Right cardiac atrium (tissue), 5 donors: ENCODE measurements at places on chromosomes 2 and 18. TPM values are rescaled to one million over a fixed set of nuclear protein-coding genes. Genes with fewer than 3 reads are reported as not detected.

The ZBTB7C gene
- 1.8 TPM for total RNA-seq

The KIDINS220 gene
- total RNA-seq: 37.9 TPM

The GCKR gene
- total RNA-seq: 0.44 TPM

The NOSTRIN gene
- 21.2 TPM for total RNA-seq

The COPS7B gene
- 18.0 TPM for total RNA-seq
